ENCODE measurements at places on chromosomes 4 and X.

DNA sequence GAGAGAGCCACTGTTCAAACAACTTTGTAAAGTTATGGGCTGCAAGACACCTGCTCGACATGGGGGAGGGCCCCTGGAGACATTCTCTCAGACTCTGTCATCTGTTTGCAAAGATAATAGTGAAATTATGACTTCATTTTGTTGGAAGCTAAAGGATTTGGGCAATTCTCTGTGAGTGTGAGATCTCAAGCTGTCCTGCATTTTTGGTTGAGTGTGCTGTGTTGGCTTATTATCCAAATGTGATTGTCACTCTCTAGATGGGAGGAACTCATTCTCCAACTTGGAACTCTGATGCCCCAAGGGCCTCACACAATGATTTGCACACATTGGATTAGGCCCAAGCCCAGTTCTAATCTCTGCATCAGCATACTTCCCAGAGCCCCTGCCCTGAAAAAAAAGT is 63.7 kb downstream of the STK32B start:
- DNase-seq, result no peak

GRCh38 chr4:133151691-133152329 is 2.7 kb downstream of the PCDH10 start:
- no peak for DNase-seq

- no peak for DNase-seq
Measured at GRCh38 chr4:78040431-78040830, 16.7 kb upstream of the FRAS1 start.

GRCh38 chr4:140652601-140653000 is 83.8 kb upstream of the UCP1 start:
- DNase-seq, result no peak

DNA sequence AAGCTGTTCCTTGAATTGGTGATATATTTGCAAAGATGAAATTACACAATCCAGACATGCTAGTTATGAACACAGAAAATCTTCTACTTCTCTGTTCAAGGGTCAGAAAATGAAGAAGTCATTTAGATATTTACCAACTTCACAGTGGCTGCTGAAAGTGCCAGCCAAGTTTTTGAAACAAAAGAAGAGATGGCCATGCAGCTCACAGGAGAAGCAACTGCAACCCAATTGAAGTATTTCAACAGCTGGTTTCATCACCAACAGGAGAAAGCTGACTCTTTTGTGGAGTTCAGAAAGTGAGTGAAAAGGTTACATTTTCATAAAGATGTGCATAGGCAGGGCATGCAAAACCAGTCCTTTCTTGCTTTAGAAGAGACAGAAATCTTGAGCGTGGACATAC is 70.1 kb upstream of the LSM6 start:
- DNase-seq, result no peak

GRCh38 chrX:53442322-53442631 is 8.1 kb upstream of the HSD17B10 start:
- no peak for DNase-seq

DNA sequence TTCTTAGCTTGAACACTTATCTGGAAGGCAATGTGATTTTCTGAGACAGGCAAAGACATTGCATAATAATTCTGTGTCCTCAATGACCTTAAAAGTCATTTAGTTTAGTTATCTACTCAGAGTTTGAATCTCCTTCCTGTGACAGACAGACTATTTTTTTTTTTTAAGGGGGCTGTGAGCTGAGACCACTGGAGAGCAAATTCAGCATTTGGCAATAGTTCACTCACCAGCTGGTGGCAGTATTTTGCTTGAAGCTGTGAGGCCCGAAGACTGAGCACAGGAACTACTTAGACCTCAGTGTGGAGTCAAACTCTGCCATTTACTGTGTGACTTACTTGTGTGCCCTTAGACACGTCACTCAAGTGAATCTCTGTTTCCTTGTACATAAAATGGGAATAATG is 22.9 kb upstream of the CPE start:
- DNase-seq, result no peak

DNA sequence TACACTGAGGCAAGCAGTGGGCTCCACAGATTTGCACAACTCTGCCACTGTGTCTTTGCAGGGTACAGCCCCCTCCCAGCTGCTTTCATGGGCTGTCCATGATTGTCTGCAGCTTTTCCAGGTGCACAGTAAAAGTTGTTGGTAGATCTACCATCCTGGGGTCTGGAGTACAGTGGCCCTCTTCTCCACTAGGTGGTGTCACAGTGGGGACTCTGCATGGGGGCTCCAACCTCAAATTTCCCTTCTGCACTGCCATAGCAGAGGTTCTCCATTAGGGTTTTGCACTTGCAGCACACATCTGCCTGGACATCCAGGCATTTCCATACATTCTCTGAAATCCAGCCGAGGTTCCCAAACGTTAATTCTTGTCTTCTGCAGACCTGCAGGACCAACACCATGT is 1002.3 kb downstream of the FAM133A start:
- no peak for DNase-seq

- peak; percentile 8 for DNase-seq
Measured at GRCh38 chrX:110146521-110146920, 143.6 kb downstream of the TMEM164 start.

- no peak for DNase-seq
Measured at GRCh38 chrX:120781403-120781802, 94.3 kb downstream of the CT47B1 start.

- no peak for DNase-seq
Measured at GRCh38 chr4:5705647-5706320, 2.6 kb downstream of the EVC2 start.

DNA sequence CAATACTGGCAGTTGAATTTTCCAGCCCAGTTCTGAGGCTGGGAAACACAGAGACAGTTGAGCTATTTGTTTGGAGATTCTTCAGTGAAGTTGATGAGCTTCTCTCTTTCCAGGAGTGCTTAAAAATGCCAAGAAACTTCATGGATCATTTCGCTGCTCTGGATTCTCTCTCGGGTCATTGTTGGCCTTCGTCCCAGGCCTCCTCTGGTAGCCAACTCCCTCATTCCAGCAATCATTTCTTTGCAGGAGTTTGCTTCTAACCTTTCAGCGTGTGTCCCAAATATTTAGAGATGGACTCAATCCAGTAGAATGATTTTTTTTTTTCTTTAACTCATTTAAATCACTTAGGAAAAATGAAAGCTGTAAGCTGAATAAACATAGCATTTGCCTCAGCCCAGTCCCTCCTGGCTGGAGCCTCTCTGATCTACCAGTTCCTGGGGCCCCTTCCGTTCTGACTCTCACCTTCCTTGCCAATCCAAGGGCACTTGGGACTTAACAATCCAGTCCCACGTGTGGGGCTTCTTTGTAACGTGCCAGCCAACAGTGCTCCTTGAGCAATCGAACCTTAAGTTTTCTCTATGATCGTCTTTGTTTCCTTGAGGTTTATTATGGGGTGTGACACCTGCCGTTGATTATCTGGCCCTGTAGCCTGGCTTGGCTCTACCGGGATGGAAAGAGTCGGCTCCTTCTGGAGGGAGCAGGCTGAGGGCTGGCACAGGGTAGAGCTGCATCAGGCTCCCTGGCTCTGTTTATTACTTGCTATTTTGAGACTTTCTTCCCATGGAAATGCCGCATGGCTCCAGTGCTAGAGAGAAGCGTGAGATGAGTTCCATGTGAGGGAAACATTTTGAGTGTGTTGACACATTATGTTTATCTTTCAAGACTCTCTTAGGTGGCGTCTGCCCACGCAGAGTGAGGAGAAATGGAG is 80.4 kb upstream of the GPC4 start:
- DNase-seq, result no peak

DNA sequence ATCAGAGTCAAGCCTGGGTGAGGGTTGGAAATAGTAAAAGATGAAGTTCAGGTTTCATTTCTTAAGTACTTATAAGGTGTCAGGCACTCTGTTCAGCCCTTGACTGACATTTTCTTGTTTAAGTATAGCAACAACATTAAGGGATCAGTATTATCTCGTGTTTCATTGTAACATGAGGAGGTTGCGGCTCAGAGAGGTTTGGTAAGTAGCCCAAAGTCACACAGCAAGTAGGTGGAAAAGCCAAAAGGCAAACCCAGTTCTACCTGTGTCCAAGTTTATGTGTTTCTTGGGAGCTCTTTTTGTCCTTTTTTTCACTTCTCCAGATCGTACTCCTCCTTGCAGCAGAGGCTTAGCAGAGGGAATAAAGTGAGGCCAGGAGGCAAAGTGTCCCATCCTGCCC is 337.5 kb upstream of the KLF3 start:
- no peak for DNase-seq

- no peak for DNase-seq
Measured at GRCh38 chrX:40683245-40683644, 35.9 kb upstream of the CXorf38 start.

All from stimulated activated naive B cell treated with anti-CD40 and anti-IgM and Interleukin-4, amounts not matched to agents 10 μg/mL and 1 μg/mL and 100 μg/mL, for 72 hours (primary cell).